ENCODE measurements at places on chromosomes 6 and 20. TPM values are rescaled to one million over a fixed set of nuclear protein-coding genes. Genes with fewer than 3 reads are reported as not detected.

The SPATA25 gene
- 0.70 TPM for total RNA-seq

The ISM1 gene
- total RNA-seq, result 0.44 TPM

The ADAM33 gene
- not detected for total RNA-seq

The TAF4 gene
- 20.2 TPM for total RNA-seq
